ENCODE measurements at places on chromosomes 2 and 18.

DNA sequence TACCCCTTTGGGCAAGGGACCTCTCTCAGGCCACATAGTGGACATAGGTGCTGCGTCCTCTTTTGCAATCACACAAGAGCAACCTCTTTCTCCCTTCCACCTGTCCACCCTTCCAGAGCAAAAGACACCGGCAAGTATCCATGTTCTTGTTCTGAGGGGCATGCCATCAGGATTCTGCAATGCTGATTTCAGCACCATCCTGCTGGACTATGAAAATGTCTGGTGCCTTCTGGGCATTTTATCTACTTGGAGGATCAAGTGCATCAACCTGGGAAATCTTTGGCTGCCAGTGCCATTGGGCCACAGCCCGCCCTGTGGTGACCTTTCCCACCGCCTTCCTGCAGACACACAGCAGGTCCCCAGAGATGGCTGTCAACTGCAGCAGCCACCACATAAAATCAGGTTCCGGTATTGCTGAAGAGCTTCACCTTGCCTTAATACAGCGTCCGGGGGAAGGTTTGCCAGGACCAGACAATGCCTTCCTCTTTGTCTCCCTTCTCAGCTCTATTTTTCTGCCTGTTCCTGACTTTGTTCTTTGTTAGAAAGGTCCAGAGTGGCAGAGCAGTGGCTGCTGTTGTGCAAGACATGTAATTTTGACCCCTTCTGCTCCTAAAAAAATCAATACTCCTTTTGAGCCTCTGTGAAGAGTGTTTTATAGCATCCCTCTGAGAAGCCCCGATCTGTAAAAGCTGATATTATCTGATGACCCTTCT, 18.5 kb upstream of the BOD1L2 start:
- no peak for DNase-seq

DNA sequence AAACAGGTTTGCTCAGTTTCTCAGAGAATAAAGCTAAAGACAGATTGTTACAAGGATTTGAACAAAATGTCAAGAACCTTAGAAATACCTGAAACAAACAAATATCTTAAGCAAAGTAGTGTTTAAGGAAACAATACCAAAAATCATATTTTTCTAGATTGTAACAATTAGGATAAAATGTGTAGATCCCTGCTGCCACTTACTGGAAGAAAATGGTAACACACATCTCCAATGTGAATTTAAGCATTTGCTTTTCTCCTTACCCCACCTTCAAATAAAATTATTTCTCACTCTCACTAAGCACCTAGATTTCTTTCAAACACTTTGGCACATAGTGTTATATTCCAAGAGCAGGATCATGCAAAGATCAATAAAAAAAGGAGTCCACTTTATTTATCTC, 34.9 kb downstream of the SUCLG1 start:
- no peak for DNase-seq

GRCh38 chr2:14944562-14945346, 312.2 kb downstream of the LRATD1 start:
- no peak for DNase-seq

- no peak for DNase-seq
These were observed 239.7 kb upstream of the RASGRP3 start for GRCh38 chr2:33236482-33237385.

- no peak for DNase-seq
These were observed 56.5 kb downstream of the TPGS2 start for GRCh38 chr18:36772241-36772723.

DNA sequence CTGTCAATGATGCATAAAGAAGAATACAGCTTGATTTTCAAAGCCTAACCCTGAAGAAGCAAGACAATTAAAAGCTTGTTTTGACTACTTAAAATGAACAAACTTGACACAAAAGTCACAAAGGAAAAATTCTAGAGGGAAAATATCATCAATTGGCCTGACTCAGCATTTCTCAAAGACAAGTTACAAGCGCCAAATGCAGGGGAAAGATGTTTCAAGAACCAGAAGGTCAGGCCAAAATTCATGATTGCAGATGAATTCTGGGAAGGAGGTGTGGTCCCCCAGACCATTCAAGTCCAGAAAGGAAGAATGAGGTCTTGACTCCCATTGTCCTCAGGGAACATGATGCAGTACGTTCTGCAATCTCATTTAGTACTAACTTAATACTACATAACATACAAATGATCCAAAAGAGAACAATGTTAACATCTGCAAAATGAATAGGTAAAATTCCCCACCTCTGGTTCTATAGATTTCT, 64.5 kb downstream of the FAM210A start:
- DNase-seq, result no peak

Data from GOT3 (cell line).